C1 segment of cervical spinal cord (tissue), 14 donors: ENCODE measurements at places on chromosomes 11 and 22.

- no peak for DNase-seq
These were observed 911 bp downstream of the PANX2 start for GRCh38 chr22:50171319-50171964.

GRCh38 chr11:79437981-79438630, 2.7 kb downstream of the TENM4 start:
- DNase-seq = no peak

GRCh38 chr22:50701428-50702154, 29.0 kb downstream of the SHANK3 start:
- no peak for DNase-seq

GRCh38 chr22:47061226-47061625, 298.8 kb downstream of the TBC1D22A start:
- DNase-seq = no peak

GRCh38 chr11:20310137-20310536, 53.4 kb upstream of the HTATIP2 start:
- peak; percentile 35 for DNase-seq

DNA sequence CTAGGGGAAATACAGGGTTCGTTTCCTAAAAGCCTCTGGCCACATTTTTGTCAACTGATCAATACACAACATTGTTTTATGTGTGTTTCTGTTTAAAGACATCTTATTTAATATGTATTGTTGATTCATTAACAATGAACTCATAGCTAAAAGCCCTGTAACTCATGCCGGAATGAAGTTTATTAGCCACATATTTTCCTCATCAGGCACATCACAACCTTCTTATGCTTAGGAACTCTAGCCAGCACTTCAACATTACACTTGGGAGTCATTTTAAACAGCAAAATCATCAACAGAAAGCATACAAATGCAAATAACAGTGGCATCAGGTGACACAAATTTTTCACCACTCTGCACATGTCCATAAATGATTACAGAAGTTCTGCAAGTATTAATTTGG, 15.1 kb upstream of the BLID start:
- no peak for DNase-seq

DNA sequence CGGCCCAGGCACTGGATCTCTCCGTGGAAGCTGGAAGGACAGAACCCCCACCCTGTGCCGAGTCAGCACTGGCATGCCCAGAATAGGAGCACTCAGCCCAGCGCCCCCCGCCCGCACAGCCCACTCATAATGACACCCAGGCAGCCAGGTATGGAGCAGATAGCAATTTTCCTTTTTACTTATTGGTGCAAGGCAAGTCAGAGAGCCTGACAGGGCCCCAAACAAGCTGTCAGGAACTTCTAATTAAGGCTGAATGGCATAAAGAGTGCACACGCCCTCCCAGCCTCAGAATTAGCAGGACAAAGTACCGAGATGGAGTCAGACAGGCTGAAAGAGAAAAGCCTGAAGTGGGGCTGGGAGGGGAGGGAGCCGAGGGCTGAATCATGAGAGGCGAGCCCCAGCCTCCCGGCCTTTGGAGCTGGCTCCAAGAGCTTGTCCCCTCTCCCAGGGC, 76.9 kb downstream of the DSCAML1 start:
- DNase-seq = no peak

GRCh38 chr11:69153661-69154060, 2.1 kb upstream of the SMIM38 start:
- no peak for DNase-seq

DNA sequence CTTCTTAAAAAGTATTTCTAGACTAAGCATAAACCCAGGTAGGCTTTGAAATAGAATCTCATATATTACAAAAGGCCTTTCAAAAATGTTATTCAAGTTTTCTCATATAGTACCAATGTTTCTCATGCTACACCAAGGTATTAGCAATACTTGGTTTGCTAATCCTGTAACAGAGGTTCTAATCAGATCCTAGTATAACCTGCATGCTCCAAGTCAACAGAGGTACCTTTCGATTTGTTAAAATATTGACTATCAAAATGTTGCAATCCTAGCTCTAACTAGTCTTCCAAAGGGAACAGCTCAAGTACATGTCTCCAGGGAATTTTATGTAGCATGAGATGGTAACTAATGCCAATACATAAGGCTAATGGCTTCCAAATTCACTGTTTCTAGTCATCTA, 98.1 kb upstream of the APOA1 start:
- DNase-seq = no peak

- DNase-seq = no peak
These were observed 104.5 kb downstream of the CTTN start for GRCh38 chr11:70502677-70503467.

GRCh38 chr11:17457396-17458173, 19.1 kb downstream of the ABCC8 start:
- no peak for DNase-seq

GRCh38 chr22:28348613-28349609, 330.7 kb downstream of the TTC28 start:
- no peak for DNase-seq

DNA sequence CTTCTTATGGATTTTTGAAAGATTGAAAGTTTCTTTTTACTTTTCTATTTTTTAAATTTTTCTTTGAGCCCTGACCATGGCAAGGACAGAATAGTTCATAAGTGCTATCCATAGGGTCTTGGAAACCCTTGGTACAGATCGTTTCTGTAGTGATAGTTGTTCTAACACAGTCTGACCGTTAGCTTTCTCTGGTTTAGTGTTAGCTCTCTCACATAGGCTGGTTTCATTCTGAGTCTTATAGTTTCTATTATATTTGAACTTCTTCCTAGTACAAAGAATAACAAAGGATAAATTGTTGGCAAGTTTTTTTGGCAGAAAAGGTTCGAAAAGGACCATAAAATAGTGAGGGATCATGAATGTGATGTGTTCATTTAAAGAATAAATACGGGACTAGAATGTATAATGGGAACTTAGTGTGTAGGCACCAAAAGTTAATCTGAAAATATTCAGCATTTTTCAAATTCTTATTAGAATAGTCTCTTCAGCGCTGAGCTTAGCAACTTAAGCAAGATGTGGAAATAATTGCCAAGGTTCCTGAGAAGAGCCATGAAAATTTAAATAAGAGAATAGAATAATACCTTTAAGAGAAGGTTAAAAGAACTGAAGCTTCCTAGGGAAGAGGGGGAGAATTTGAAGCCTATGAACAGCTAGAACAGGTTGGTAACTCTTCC, 24.1 kb downstream of the FDX1 start:
- no peak for DNase-seq

GRCh38 chr22:29780748-29781676, 13.8 kb downstream of the UQCR10 start:
- DNase-seq = no peak

DNA sequence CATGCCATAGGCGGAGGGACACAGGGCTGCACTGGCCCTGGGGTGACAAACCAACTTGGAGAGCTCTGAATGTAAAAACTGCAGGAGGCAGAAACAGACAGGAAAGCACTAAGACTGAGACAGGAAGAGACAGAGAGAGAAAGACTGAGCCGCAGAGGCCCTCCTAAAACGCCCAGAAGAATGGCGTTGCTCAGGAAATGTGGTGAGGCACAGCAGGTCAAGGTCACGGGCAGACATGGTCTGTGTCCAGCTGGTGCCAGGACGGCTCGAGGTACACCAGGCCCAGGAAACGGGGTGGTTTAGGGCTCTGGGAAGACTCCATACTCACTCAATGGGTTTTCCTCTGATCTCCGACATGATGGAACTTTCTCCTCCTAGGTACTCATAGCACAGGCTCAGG, 29.1 kb downstream of the MAFF start:
- no peak for DNase-seq

DNA sequence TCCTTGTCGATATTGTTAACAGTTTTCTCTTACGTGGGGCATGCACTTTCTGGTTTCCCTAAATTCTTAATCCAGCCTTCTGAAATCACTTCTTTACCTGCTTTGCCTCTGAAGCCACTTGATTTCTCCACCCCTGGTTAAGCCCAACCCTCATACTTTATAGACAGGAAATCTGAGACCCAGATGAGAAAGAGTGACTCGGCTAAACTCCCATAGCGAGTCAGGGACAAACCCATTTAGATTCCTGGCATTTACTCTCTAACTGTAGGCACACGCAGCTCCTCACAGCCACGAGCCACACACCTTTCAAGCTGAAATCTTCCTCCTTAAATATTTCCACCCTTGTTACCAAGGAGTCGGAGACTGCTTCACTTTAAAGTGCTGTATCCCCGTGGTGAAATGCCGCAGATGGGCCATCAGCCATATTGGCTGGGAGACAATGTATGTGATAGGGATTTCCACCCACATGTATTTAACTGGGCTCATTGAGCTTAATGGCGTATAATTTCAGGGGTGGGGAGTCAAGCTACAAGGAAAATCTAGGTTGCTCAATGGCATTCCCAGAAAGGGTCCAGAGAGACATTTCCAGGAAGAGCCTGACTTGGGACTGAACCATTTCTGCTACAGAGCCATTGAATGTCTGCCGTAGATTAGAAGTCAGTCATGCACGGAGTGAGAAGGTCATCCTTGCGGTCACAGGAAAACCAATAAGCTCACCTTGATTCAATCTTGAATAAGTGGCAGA, 49.9 kb upstream of the GRK3 start:
- DNase-seq = no peak

GRCh38 chr11:44774731-44775130, 48.0 kb downstream of the TSPAN18 start:
- no peak for DNase-seq

GRCh38 chr11:554428-555226, 5.9 kb downstream of the LMNTD2 start:
- no peak for DNase-seq

GRCh38 chr11:40273192-40273732, 1186.2 kb downstream of the LRRC4C start:
- DNase-seq = no peak

DNA sequence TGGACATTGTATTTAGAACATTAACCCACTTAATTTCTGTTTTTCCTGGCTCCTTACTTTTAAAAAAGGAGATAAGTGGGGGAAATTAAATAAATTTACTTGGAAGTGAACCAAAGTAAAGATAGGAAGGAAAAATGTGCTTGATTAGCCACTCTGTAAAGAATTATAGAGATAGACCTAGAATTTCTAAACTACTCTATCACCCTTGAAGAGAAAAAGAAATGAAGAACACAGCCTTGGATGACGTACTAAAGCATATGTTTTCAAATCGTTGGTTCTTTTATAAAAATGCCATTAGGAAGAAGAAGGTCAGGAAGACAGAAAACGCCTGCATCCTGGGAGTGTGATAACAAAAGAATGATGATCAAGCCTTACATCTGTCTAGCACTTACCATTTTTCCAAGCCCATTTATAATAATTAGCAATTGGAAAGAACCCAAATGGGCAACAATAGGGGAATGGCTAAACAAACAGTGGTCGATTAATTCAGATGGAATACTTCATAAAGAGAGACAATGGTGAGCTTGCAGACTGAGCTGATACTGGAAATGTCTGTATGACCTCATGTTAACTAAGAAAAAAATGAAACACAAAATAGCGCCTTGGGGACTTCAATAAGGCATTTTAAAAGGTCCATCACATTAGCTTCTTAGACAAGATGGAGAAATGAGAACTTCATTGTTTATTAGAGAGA, 81.0 kb upstream of the LRRC55 start:
- DNase-seq = no peak

DNA sequence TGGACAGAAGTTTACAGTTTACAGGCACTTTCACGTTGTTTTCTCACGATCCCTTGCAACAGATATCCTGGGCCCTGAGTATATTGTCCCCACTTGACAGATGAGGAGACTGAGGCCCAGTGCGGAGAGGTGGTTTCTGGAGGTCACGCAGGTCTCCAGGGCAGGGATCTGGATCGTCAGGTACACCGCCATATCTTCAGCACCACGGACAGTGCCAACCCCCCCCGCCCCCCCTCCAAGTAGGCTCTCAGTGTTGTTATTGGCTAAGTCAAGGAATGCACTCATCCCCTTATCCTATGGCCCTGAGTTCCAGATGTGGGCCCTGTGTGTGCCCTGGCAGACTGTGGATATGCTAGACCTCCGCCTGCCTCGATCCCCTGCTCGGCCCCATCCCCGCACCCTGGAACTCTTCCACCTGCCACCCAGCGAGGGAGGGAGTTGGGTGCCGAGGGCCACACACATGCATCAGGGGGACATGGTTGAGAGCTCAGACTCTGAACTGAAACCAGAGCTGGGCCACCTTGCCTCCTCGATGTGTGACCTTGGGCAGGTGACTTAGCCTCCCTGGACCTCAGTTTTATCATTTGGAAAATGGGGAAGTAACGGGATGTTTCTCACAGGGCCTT, 37.5 kb downstream of the MPPED1 start:
- DNase-seq = no peak

DNA sequence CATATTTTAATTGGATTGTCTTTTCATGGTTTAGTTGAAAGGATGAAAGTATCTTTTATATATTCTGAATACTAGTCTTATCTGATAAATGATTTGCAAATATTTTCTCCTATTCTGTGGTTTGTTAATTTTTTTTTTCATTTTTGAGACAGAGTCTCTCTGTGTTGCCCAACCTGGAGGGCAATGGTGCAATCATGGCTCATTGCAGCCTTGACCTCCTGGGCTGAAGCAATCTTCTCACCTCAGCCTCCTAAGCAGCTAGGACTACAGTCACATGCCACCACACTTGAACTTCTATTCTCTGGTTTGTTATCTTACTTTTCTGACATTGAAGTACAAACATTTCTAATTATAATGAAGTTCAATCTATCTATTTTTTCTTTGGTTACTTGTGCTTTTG, 30.0 kb upstream of the FAR1 start:
- DNase-seq = no peak

GRCh38 chr11:47270331-47271271, 668 bp downstream of the MADD start:
- no peak for DNase-seq

- peak; percentile 38 for DNase-seq
These were observed 862 bp downstream of the GGA1 start for GRCh38 chr22:37609240-37610152.

DNA sequence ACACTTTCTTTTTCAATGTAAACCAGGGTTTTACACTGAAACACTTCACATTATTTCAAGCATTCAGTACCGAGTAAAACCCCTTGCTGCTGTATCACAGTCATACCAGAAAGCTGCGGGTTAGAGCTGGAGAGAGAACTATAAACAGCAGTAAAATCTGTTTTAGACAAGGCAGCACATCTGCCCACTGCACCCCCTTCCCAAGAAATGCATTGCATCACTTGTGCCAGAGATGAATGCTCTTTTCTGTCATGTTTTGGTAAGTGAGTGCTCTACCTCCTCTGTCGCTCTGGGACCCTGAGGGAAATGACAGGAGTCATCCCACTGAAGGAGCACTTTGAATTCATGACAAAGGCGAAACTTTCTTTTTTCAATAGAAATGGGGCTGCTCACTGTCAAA, 107.2 kb downstream of the MAML2 start:
- DNase-seq = no peak
